ENCODE measurements at places on chromosomes 4 and X.

GRCh38 chrX:25020905-25021449, 5.2 kb upstream of the ARX start:
- DNase-seq = no peak

GRCh38 chrX:150676221-150676620, 17.0 kb upstream of the MTMR1 start:
- no peak for DNase-seq

DNA sequence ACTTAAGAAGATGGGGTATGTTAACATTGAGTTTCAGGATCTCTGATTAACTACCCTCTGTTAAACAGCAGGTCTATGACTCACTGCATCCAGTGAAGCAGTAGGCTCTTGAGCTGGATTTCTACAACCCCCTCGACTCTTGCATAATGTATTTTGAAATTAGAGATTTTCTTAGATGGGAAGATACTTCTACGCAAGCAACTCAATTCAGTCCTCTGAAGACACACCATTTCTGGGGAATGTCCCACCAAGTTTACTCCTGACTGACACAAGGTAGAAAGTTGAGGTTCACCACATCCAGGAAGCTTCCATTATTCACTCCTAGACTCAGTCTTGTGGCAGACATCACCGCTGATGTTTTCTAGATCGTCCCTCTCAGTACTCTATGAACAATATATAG, 12.9 kb downstream of the PALLD start:
- no peak for DNase-seq

GRCh38 chr4:64503945-64504675, 94.9 kb upstream of the TECRL start:
- DNase-seq = no peak

DNA sequence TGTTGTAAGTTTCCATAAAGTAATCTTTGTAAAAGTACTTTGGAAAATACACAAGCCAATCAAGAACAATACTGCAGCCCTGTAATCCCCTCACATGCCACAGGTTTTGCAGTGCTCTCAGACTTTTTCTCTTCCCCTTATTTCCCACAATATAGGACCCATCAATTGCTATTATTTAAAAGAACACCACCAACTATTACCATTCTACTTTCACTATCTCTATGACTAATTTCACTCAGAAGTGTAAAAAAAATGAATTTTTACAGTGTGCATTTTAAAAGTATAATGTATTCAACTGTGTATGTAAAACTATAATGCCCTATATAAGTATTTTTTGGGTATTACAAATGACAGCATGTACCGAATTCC, 1.7 kb downstream of the ATP8A1 start:
- DNase-seq = no peak

- DNase-seq = no peak
Measured at GRCh38 chr4:74111990-74112389, 13.0 kb upstream of the CXCL2 start.

DNA sequence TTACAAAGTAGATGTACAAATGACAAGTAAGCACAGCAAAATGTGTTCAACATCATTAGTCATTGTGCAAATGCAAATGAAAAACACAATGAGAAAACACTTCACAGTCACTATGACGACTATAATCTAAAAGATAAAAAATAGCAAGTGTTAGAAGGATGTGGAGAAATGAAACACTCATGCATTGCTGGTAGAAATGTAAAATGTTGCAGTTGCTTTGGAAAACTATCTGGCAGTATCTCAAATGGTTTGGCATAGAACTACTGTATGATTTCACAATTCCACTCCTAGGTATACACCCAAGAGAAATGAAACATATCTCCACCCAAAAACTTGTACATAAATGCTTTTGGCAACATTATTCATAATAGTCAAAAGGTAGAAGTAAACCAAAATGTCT, 459.7 kb upstream of the TRAM1L1 start:
- DNase-seq = no peak

DNA sequence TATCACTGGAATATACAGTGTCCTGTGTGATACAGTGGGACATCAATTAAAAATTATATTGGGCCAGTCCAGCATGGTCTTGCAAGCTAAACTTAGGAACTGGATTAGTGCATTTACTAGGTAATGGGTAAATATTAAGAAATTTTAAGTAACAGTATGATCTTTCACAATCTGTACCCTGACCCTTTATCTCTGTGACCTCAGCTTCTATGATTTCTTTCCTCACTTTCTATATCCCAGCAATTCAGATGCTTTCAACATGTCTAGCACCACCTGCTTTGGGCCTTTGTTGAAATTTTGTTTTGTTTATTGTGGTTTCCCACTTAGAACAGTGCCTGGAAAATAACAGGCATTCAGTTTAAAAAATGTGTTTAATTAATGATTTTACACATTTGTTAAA, 2295.4 kb downstream of the ARAP2 start:
- no peak for DNase-seq

- DNase-seq = no peak
Measured at GRCh38 chrX:72121383-72121782, 10.3 kb downstream of the RTL5 start.

DNA sequence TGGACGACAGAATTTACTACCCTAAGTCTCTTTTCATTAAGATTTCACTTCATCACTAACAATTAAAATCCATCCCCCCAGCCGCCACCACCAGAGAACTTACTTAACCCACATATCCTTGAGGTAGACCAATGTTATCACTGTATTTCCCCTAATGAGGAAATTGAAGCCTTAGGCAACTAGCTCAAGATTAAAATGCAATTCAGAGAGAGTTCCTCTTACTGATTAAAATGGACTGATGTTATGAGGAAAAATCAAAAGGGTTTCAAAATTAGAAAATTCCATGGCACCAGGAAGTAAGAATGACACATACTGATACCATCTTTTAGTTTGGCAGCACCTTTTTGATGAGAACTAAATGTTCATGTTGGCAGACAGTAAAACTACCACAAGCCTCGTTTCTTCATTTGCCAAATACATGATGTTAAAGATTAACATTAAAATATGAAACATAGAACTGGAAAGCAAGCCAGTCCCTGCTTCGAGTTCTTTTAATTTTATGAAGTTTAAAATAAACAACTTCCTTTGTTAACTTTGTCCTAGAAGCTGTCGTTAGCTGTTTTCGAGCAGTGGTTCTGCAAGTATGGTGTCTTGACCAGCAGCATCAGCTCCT, 69.3 kb upstream of the CCDC160 start:
- no peak for DNase-seq
